ENCODE measurements at places on chromosomes 4 and X. TPM values are rescaled to one million over a fixed set of nuclear protein-coding genes. Genes with fewer than 3 reads are reported as not detected.

FAM241A gene
- total RNA-seq, result 3.7 TPM

GDI1 gene
- total RNA-seq, result 52.9 TPM

FGD1 gene
- 7.0 TPM for total RNA-seq

SORCS2 gene
- 4.4 TPM for total RNA-seq

GSX2 gene
- total RNA-seq, result not detected

FATE1 gene
- total RNA-seq, result 1,003 TPM

DNA sequence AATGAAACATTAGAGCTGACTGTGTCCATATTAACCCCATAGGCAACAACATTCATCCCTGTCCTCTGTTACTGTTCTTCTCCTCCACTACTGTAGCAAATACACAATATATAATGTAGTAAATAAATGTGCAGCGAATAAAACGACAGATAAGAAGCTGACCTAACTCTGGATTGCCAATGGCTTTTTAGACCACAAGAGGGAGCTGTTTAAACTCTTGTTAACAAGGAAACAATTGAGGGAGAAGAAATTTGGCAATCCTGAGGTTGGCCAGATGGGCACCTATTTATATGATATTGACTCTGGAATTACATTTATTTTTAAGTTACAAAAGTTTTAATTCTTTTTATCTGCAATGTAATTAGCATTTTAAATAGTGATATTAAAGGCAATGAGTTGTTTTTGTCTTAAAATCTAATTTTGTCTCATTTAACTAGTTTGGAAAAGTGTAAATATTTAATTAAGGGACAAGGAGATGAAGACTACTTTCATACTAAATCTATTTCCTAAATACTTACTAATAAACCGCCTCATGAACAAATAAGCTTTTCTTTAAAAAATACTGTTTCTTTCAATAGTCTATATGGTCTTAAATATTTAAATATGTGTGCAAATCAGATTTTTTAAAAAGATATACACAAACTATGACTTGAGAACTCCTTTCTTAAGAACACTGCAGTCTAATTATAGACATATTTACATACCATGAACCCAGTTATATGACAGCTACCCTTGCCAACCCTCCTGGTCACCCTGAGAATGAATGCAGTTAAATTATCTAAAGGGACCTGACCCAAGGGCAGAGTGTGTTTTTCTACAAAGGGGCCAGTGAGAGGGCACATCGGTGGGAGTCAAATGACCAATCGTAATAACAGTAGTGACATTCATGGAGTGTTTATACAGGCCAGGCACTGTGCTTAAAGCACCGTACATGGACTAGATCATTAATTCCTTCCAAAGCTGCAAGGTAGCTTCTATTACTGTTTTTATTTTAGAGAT is 52.9 kb upstream of the HPF1 start:
- H3K27me3 ChIP-seq, result no peaks in the 10 kb centered on the region
- no peaks in the 10 kb centered on the region for H3K4me1 ChIP-seq
- H3K36me3 ChIP-seq, result no peaks in the 10 kb centered on the region
- no peak overlapping the region for H3K27ac ChIP-seq
- no peak overlapping the region for H3K4me3 ChIP-seq
- DNase-seq, result peak; percentile 66

- H3K36me3 ChIP-seq, result no peaks in the 10 kb centered on the region
- H3K27me3 ChIP-seq, result no peaks in the 10 kb centered on the region
- H3K27ac ChIP-seq, result peak overlapping the region; percentile 57
- no peaks in the 10 kb centered on the region for H3K4me1 ChIP-seq
Measured at GRCh38 chrX:65596270-65597034, 61.9 kb upstream of the LAS1L start.

DNA sequence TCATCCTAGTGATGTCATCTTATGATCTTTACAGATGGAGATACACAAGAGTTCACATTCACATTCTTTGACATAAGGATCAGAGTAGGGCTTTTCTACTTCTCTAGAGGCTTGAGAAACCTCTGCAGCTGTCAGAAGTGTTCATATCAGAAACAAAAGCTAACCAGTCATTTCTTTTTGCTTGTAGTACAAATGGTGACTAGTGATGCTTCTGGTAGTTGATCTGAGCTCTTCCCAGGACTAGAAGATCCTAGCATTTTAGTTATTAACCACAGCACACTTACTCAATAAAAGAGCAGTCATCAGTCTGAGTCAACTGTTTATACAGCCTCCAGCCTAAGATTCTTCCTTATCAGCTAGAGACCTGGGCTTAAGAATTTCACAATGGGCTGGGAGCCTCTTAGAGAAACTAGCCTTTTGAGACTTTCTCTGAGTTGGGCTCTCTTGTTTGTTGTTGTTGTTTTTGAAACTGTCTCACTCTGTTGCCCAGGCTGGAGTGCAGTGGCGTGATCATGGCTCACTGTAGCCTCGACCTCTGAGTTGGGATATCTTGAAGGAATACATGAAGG is 84.1 kb downstream of the TMEM164 start:
- H3K27ac ChIP-seq, result no peak overlapping the region
- DNase-seq, result no peak
- no peaks in the 10 kb centered on the region for H3K27me3 ChIP-seq

DNA sequence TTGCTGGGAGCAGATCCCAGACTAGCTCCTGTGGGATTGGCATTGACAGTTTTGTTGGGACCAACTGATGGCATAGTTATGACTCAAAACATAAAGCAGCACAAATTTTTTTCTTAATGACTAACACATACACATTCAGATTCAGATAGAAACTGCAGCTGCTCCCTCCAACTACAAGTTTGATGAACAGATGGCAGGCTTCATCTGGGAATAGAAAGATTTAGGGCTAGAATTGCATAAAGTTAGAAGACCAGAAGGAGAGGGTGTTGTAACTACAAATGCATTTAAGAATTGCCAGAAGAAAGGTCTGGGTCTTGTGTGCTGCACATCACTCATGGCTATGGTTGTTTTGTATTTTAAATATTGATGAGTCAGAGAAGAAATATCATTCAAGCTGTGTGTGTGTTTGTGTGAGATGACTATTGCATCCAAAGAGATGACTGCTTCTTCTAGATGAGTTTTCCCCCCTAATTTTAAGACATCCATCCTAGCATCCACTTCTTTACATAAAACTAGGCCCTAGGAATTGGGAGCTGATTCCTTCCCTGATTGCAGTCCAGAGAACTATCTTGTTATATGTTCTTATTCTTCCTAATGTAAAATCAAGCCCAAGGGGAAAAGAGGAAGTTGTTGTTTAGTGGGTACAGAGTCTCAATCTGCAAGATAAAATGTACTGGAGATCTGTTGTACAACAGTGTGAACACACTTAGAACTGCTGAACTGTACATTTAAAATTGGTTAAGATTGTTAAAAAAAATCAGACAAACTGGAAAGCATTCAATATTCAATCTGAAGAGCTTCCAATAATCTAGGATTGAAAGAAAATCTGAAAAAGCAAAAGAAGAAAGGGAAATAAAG is 175.1 kb downstream of the PARM1 start:
- H3K4me3 ChIP-seq, result no peak overlapping the region
- H3K4me1 ChIP-seq, result no peaks in the 10 kb centered on the region
- no peak overlapping the region for H3K27ac ChIP-seq
- no peaks in the 10 kb centered on the region for H3K36me3 ChIP-seq
- DNase-seq, result no peak

GRCh38 chr4:46649390-46649789 is 259.5 kb upstream of the GABRA2 start:
- no peaks in the 10 kb centered on the region for H3K4me1 ChIP-seq
- no peak overlapping the region for H3K4me3 ChIP-seq
- no peaks in the 10 kb centered on the region for H3K27me3 ChIP-seq

- no peak overlapping the region for H3K4me3 ChIP-seq
- no peaks in the 10 kb centered on the region for H3K27me3 ChIP-seq
- H3K36me3 ChIP-seq, result no peaks in the 10 kb centered on the region
- no peak overlapping the region for H3K27ac ChIP-seq
Measured at GRCh38 chr4:154961263-154961662, 180.2 kb downstream of the RBM46 start.

GRCh38 chr4:44671636-44672035 is 6.6 kb upstream of the GUF1 start:
- H3K27ac ChIP-seq, result no peak overlapping the region
- H3K4me3 ChIP-seq, result no peak overlapping the region
- no peaks in the 10 kb centered on the region for H3K4me1 ChIP-seq

DNA sequence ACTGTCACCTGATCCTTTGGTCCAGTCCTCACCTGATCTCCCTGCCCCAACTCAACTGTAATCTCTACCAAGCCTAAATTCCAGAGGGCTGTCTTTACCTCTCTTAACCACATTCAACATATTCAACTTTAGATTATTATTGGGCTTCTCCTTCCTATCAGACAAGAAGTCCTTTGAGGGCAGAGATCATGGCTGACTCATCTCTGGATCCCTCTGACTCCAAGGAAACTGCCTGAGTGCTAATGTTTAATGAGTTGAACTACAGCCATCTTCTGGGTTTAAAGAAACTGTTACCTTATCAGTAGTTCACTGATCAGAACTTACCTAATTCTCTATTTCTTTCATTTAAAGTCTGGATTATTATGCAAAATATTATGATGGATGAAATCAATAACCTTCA is 135.7 kb downstream of the GPC3 start:
- no peak for DNase-seq
- H3K27me3 ChIP-seq, result no peaks in the 10 kb centered on the region
- H3K27ac ChIP-seq, result no peak overlapping the region
- no peaks in the 10 kb centered on the region for H3K4me1 ChIP-seq

DNA sequence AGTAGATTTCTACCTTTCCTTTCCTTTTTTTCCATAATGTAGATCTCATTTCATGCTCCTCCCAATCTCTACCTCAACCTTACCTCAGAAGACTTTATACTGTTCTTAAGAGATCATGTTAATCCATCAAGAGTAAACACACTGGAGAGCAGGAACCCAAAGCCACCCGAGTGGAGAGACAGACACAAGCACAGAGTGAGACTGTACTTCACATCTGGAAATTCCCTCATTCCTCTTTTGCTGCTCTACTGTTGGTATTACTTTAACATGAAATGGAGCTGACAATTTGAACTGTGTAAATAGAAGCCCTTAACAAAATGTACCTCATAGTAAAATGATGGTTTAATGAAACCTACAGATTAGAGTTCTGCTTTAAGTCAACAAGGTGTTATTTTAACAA is 105.7 kb upstream of the RASGEF1B start:
- H3K27me3 ChIP-seq, result no peaks in the 10 kb centered on the region
- H3K4me1 ChIP-seq, result no peaks in the 10 kb centered on the region
- no peak overlapping the region for H3K4me3 ChIP-seq
- DNase-seq, result no peak
- no peaks in the 10 kb centered on the region for H3K36me3 ChIP-seq
- no peak overlapping the region for H3K27ac ChIP-seq

- H3K36me3 ChIP-seq, result no peaks in the 10 kb centered on the region
- no peak overlapping the region for H3K4me3 ChIP-seq
- no peaks in the 10 kb centered on the region for H3K4me1 ChIP-seq
- H3K27me3 ChIP-seq, result no peaks in the 10 kb centered on the region
- DNase-seq, result no peak
Measured at GRCh38 chrX:16825264-16826035, 39.2 kb downstream of the TXLNG start.

Measured in prostate gland (tissue), 2 donors.